ENCODE measurements at places on chromosomes 4 and X. TPM values are rescaled to one million over a fixed set of nuclear protein-coding genes. Genes with fewer than 3 reads are reported as not detected.

Gene TRIM61
- not detected for total RNA-seq

Gene TMEM156
- total RNA-seq: not detected

Gene ERVMER34-1
- total RNA-seq: not detected

Gene TMEM255A
- total RNA-seq: not detected

Gene CSN2
- total RNA-seq: not detected

Gene TGIF2LX
- total RNA-seq: not detected

Gene CUL4B
- total RNA-seq: 18.8 TPM

Gene GRK4
- total RNA-seq: 4.2 TPM

Gene GABRQ
- total RNA-seq: not detected

Gene UGT2B11
- not detected for total RNA-seq

Gene PWWP3B
- not detected for total RNA-seq

Gene PDCL2
- total RNA-seq: not detected
